ENCODE measurements at places on chromosomes 4 and X.

DNA sequence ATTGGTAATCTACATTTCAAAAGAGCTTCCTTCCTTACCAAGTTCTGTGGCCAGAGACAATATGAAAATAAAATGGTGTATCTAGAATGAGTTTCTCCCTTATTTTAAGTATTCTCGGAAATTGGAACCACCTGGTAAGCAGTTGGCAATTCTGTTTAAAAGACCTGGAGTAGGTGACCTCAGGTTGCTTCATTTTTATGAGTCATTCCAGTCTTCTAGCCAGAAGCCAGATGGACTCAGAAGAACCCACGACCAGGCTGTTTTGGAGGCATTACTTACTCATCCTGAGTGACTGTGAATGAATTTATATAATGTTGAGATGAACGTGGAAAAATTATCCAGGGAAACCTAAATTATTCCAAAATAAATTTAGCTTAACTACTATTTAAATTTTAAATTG is 9.1 kb downstream of the BMPR1B start:
- H3K27ac ChIP-seq: no peak overlapping the region
- no peaks in the 10 kb centered on the region for H3K4me1 ChIP-seq
- peak; percentile 23 for DNase-seq

DNA sequence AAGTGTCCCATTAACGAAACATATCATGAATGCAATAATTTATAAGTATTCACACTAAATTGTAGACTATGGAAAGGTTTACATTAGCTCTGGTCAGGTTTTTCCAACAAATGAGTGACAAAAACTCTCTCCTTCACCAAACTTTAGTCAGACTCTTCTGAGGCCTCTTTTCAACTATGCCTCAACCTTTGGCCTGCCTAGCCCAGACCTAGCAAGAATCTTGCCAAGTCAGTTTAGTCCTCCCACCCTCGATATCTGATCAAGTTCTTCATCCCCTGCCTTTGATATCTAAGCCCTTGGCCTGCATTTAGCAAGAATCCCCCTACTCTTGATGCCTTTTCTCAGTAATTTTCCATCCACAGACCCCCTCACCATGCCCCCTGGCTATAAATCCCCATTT is 37.9 kb downstream of the CCDC158 start:
- no peaks in the 10 kb centered on the region for H3K36me3 ChIP-seq
- no peaks in the 10 kb centered on the region for H3K4me1 ChIP-seq
- no peak overlapping the region for H3K27ac ChIP-seq
- no peaks in the 10 kb centered on the region for H3K27me3 ChIP-seq
- no peak overlapping the region for H3K4me3 ChIP-seq

DNA sequence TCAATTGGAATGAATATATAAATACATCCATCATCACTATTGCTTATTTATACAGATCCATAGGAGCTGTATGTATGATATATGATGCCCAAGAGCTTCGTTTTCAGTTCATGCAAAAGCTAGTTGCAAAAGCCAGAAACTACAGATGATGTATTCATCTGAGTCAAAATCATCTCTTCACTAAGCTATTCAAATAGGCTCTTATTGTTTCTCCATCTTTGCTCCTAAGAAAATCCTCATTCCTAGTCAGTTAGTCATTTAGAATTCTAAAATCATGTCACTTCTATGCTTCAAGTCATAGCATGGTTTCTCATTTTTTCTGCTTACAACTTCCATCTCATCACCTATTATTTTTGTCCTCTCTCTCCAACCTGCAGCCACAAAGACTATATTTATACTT is 300.1 kb upstream of the TRAM1L1 start:
- H3K36me3 ChIP-seq: no peaks in the 10 kb centered on the region
- H3K4me3 ChIP-seq: no peak overlapping the region
- no peak overlapping the region for H3K27ac ChIP-seq
- DNase-seq: no peak
- H3K27me3 ChIP-seq: no peaks in the 10 kb centered on the region

- H3K4me3 ChIP-seq: no peak overlapping the region
- H3K27ac ChIP-seq: no peak overlapping the region
- DNase-seq: no peak
- H3K4me1 ChIP-seq: peaks cover 8% of the 10 kb centered on the region
- H3K36me3 ChIP-seq: no peaks in the 10 kb centered on the region
These were observed 1.4 kb upstream of the LGI2 start for GRCh38 chr4:25032126-25032525.

GRCh38 chrX:49186125-49187027 is at the start of gene PRICKLE3:
TSS of gene PRICKLE3 (minus strand) at chrX:49186373. CDS start at chrX:49186297, 76 bp downstream.
- no peak within 1 kb of the TSS for H3K27ac ChIP-seq
- H3K4me1 ChIP-seq: peaks cover 14% of the 10 kb centered on the region

DNA sequence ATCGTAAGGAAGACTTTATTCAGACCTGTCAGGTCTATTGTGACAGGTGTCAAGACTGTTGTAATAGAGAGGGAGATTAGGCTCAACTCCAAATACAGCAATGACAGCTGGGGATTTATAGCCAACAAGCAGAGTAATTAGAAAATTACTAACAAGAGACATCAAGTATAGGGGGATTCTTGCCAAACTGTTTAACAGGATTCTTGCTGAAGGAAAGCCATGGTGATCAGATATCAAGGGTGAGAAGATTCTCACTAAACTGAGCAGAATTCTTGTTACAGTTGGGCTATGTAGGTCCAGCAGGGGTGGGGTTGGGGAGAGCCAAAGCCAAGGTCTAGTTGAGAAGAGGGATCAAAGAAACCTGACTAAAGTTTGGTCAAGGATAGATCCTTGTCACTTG is 461.0 kb upstream of the GALNT7 start:
- no peaks in the 10 kb centered on the region for H3K27me3 ChIP-seq
- H3K4me1 ChIP-seq: no peaks in the 10 kb centered on the region
- no peak overlapping the region for H3K4me3 ChIP-seq
- no peaks in the 10 kb centered on the region for H3K36me3 ChIP-seq

DNA sequence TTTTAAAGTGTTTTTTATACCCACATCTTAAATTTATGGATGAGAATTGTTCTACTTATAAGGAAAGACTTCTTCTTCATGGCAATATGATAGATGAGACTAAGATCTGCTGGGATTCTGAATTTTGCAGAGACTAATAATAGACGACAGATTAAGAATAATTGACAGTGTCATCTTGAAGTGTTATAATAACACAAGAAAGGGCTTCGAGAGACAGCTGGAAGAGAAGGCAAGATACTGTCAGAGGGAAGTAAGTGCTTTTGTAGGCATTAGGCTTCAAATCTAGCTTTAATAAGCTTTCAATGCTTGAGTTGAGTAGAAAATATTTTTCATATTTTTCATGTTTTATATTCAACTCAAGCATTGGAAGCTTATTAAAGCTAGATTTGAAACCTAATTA is 797.6 kb upstream of the PABPC4L start:
- no peak overlapping the region for H3K27ac ChIP-seq
- H3K27me3 ChIP-seq: no peaks in the 10 kb centered on the region
- DNase-seq: no peak
- no peak overlapping the region for H3K4me3 ChIP-seq

GRCh38 chrX:139795196-139795595 is 87.2 kb upstream of the MCF2 start:
- H3K27me3 ChIP-seq: no peaks in the 10 kb centered on the region
- H3K36me3 ChIP-seq: no peaks in the 10 kb centered on the region
- no peak overlapping the region for H3K27ac ChIP-seq
- H3K4me1 ChIP-seq: no peaks in the 10 kb centered on the region

GRCh38 chrX:40530509-40530908 is 50.3 kb upstream of the ATP6AP2 start:
- no peaks in the 10 kb centered on the region for H3K36me3 ChIP-seq
- H3K4me3 ChIP-seq: no peak overlapping the region
- H3K4me1 ChIP-seq: peaks cover 9% of the 10 kb centered on the region
- peak; percentile 28 for DNase-seq
- H3K27me3 ChIP-seq: peaks cover 71% of the 10 kb centered on the region

GRCh38 chrX:87580862-87581261 is 63.3 kb downstream of the KLHL4 start:
- H3K4me1 ChIP-seq: no peaks in the 10 kb centered on the region
- DNase-seq: no peak
- H3K27me3 ChIP-seq: no peaks in the 10 kb centered on the region

GRCh38 chrX:1162119-1162916 is 50.1 kb downstream of the CRLF2 start:
- no peak overlapping the region for H3K27ac ChIP-seq
- no peak overlapping the region for H3K4me3 ChIP-seq
- no peaks in the 10 kb centered on the region for H3K36me3 ChIP-seq
- H3K27me3 ChIP-seq: no peaks in the 10 kb centered on the region

DNA sequence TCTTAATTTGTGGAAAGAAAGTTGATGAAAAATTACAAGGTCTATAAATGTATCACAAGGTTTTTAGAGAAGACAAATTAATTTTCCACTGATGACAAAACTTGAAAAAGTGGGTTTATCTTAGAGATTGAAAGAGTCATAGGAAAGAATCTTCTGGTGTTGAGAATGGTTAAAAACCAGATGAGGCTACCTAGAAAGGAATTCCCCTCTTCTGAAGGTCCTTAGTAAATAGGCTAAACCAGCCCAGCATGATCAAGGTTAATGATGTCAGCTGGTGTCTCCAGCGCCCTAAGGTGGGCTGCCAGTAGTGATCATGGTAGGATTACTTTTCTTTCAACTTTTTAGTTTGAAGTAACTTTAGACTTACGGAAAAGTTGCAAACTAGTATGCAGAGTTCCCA is 71.8 kb upstream of the PGRMC2 start:
- no peaks in the 10 kb centered on the region for H3K27me3 ChIP-seq
- no peak overlapping the region for H3K27ac ChIP-seq
- no peak for DNase-seq
- no peak overlapping the region for H3K4me3 ChIP-seq
- H3K4me1 ChIP-seq: peaks cover 6% of the 10 kb centered on the region
- no peaks in the 10 kb centered on the region for H3K36me3 ChIP-seq

DNA sequence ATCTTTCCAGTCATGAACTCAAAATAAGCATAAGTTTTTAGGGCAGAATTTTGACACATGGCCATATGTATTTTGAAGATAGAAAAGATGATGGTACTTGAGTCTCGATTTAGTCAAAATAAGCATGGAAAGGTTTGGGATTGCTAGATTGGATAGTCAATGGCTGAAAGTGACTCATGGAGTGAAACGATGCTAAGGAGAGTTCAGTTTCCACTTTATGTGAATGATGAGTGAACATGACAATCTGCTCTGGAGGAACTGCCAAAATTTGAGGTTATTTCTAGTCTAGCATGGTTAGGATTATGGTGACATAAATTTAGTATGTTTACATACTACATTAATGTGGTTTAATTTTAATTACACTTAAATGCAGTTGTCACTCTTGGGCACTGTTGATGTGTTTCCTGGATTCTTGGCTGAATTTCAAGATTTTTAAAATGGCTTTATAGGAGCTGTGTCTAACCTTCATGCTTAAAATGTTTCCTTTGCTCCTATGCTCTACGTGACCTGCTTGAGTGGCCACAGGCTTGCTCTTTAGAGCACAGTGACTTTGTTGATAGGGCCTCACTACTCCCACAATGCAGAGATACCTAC is 17.1 kb downstream of the DDX3X start:
- peaks cover 1% of the 10 kb centered on the region for H3K4me1 ChIP-seq
- no peaks in the 10 kb centered on the region for H3K27me3 ChIP-seq
- peak; percentile 52 for DNase-seq
- H3K36me3 ChIP-seq: peaks cover 3% of the 10 kb centered on the region

GRCh38 chr4:182144626-182145333 is 98.4 kb upstream of the TENM3 start:
- peaks cover 3% of the 10 kb centered on the region for H3K27me3 ChIP-seq
- H3K36me3 ChIP-seq: peaks cover 11% of the 10 kb centered on the region
- H3K4me3 ChIP-seq: peak overlapping the region; percentile 70
- DNase-seq: no peak

- H3K4me1 ChIP-seq: peaks cover 9% of the 10 kb centered on the region
- no peaks in the 10 kb centered on the region for H3K27me3 ChIP-seq
- H3K27ac ChIP-seq: no peak overlapping the region
- H3K36me3 ChIP-seq: no peaks in the 10 kb centered on the region
- DNase-seq: peak; percentile 53
These were observed 5.7 kb upstream of the RHOH start for GRCh38 chr4:40190880-40191815.

GRCh38 chrX:2967998-2968909 is 38.1 kb upstream of the ARSH start:
- no peaks in the 10 kb centered on the region for H3K36me3 ChIP-seq
- H3K4me3 ChIP-seq: peak overlapping the region; percentile 73
- H3K4me1 ChIP-seq: peaks cover 4% of the 10 kb centered on the region
- no peaks in the 10 kb centered on the region for H3K27me3 ChIP-seq
- no peak overlapping the region for H3K27ac ChIP-seq
- DNase-seq: no peak

DNA sequence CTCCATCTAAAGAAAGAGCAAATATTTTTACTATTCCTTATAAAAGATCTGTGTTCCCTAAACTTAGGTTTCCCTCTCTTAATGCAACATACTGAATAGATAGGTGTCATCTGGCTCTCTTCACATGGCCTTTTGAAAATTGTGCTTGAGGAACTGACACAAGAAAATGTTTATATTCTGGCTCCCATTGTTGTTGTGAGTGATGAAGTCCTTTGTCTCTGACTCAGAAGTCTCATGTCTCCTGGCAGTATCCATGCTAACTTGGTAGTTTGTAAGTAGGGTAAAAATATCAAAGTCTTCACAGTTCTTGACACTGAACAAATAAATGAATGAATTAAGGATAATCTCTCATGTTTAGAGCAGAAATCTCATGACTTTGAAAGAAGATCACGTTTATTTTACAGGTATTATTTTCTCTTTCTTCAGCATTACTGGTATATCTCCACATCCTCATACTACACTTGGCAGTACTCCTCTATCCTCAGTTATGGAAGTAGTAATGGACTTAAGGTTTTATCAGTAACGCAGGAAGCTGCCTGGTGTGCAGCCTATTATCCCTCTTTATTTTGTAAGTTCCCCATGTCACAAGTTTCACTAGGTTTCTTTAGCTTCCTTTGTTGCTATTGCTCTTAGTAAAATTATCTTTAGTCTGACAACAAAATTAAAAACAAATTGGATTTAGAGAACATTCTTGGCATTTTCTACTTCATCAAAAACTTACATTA is 14.2 kb upstream of the PABPC4L start:
- H3K4me3 ChIP-seq: no peak overlapping the region
- DNase-seq: no peak
- no peaks in the 10 kb centered on the region for H3K36me3 ChIP-seq
- peak overlapping the region; percentile 23 for H3K27ac ChIP-seq
- no peaks in the 10 kb centered on the region for H3K27me3 ChIP-seq

GRCh38 chrX:14934423-14934822 is 61.2 kb downstream of the MOSPD2 start:
- no peaks in the 10 kb centered on the region for H3K4me1 ChIP-seq
- no peaks in the 10 kb centered on the region for H3K36me3 ChIP-seq
- H3K27me3 ChIP-seq: peaks cover 3% of the 10 kb centered on the region
- no peak overlapping the region for H3K4me3 ChIP-seq
- no peak for DNase-seq
- no peak overlapping the region for H3K27ac ChIP-seq

GRCh38 chrX:38923451-38923969 is 122.3 kb downstream of the MID1IP1 start:
- no peak for DNase-seq
- no peak overlapping the region for H3K27ac ChIP-seq

- DNase-seq: peak; percentile 54
- H3K27me3 ChIP-seq: no peaks in the 10 kb centered on the region
- H3K4me3 ChIP-seq: no peak overlapping the region
These were observed 60.1 kb downstream of the SH2D1A start for GRCh38 chrX:124406294-124407014.
